ENCODE measurements at places on chromosomes 3 and 15.
A peak's percentile ranks its signal among the peaks of the same experiment; 100 is the strongest.

DNA sequence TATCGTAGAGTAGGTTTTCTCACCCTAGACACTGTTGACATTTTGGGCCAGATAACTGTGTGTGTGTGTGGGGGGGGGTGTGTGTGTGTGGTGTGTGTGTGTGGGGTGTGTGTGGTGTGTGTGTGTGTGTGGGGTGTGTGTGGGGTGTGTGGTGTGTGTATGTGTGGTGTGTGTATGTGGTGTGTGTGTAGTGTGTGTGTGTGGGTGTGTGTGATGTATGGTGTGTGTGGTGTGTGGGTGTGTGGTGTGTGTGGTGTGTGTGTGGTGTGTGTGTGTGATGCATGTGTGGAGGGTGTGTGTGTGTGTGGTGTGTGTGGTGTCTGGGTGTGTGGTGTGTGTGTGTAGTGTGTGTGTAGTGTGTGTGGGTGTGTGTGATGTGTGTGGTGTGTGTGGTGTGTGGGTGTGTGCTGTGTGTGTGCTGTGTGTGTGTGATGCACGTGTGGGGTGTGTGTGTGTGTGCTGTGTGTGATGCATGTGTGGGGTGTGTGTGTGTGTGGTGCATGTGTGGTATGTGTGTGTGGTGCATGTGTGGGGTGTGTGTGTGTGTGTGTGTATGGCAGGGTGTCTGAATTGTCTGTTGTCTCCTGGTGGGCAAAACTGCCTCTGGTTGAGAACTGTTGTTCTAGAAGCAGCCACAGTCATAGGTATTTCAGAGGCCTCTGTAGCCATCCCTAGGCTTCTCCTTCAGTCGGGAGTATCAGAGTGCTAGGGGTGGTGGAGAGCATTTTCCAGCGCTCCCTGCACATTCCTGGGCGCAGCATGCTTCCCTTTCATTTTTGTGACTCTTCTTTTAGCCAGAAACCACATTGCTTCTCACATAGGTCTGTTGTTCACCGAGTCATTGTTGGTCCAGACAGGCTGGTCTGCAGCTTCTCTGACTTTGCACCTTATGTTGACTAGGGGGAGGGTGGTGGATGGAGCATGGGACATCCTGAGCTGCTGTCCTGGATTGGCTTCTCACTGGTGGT, 84.4 kb downstream of the THSD4 start:
- DNase-seq, result no peak

DNA sequence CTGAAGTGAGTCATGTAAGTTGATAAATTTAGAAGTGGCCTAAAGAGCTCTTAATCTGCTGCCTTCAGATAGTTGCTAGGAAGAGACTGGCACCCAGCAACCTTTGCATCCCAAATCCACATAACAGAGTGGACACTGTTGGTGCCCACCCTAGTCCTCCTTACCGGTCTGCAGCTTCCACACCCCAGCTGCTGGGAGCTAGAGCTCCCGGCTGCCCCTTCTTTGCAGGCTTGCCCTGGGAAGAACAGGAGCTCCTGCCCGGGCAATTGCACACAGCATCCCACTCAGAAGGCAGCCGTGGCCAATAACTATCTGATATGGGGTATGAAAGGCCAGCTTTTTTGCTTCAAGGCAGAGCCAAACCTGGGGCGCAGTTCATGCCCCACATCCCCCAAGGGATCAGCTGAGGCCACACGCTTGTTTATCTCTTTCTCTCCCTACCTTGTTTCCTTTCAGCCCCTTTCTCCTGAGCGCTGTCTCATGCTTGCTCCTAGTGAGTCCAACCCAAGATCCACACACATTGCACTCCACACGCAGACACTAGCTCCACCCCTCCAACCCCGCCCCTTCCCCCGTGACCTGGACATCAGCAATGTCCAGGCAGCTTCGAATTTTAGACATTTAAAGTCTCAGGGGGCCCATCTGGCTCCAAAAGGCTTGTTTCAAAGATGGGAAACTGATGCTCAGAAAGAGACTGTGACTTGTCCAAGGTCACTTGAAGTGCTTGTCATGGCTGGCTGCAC, 9.1 kb downstream of the ATP2B2 start:
- no peak for DNase-seq

DNA sequence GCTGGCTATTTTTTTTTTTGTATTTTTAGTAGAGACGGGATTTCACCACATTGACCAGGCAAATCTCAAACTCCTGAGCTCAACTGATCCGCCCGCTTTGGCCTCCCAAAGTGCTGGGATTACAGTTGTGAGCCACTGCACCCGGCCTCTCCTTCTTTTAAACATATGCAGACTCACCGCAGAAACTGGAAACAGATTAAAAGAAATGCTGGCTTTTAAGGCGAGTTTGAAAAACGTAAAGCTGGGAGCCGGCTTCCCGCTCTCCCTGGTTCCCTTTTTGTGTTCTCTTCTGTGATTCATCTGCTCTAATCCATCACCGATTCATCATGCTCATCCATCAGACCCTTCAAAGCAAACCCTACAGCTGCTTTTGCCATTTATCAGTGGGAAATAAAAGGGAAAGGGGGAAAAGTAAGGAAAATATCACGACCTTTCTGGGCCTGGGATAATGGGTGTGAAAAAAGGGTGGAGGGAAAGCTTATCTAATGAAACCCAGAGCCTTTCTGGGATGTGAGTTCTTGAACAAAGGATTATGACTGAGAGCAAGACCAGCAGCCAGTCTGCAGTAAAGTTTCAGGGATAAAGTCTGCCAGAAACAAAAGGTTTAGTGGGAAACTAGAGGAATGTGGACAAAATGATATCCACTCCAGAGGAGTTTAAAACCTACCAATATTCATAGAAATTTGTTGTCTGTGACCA, 92.3 kb upstream of the LRIG1 start:
- no peak for DNase-seq

DNA sequence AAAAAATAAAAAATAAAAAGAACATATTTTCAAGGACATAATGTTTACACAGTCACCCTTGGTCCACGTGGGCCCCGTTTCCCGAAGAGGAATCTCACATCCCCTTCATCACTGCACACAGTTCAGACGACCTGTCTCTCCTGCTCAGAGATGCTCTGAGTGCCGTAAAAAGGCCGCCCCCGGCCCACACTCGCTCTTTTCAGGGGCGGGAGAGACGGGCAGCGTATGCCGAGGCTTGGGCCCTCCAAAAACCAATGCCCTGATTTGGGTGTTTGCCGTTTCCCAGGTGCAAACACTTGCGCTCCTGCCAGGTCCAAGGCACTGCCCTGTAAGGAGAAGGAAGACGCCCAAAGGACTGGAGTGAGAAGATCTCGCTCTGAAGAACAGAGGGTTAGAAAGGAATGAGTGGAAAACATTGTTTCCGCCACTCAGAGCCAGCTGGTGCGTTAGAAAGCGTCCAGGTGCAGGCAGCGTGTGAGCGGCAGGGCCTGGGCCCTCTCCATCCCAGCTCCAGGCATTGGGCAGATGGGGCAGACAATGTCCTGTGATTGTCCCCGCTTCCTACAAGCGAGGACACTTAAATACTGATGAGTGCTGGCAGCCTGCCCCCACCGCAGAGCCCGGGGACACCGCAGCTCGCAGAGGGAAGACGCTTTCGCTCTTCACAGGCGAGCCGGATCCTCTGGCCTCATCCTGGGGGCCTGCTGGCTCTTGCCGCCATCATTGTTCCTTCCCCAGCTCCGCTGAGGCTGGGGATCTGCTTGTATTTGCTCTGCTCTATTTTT, 53.2 kb downstream of the NIPA2 start:
- DNase-seq, result no peak

DNA sequence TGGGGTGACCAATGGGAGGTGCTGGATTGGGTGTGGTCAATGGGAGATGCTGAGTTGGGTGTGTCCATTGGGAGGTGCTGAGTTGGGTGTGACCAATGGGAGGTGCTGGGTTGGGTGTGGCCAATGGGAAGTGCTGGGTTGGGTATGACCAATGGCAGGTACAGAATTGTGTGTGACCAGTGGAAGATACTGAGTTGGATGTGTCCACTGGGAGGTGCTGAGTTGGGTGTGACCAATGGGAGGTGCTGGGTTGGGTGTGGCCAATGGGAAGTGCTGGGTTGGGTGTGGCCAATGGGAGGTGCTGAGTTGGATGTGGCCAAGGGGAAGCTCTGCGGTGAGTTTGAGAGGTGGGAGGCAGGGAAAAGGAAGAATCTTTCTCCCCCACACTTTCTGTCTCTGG, 250.0 kb upstream of the PROK2 start:
- DNase-seq, result no peak

DNA sequence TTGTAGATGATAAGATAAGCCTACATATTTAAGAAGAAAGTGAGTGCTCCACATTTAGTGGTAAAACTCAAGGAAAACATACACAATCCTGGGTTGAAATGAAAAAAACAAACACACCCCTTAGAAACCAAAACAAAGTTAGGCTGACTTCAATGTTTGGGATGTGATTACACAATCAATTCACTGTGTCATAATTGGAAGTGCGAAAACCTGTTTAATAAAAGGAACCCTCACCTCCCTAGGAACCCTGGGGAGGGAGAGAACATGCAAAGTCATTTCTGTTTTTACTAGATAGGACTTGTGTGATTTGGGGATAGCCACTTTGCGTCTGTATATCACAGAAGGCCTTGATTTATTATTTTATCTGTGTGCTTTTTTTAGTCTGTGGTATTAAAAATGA, 275.0 kb downstream of the NFKBIZ start:
- DNase-seq, result no peak

DNA sequence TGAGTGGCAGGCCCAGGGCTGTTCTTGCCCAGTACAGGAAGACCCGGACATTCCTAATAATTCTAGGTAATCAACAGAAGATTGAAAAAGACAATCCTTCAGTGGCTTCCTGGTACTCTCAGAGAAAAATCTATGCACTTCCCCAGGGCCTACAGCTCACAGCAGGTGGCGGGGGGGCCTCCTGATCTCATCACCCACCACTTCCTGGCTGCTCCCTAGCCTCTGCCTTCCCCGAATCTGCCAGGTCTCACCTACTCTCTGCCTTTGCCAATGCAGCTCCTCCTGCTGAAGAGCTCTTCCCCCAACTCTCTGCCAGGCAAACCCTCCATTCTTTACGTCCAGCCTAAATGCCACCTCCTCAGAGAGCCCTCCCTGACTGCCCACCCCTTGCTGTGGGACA, 37.5 kb downstream of the EHD4 start:
- peak; percentile 86 for DNase-seq

DNA sequence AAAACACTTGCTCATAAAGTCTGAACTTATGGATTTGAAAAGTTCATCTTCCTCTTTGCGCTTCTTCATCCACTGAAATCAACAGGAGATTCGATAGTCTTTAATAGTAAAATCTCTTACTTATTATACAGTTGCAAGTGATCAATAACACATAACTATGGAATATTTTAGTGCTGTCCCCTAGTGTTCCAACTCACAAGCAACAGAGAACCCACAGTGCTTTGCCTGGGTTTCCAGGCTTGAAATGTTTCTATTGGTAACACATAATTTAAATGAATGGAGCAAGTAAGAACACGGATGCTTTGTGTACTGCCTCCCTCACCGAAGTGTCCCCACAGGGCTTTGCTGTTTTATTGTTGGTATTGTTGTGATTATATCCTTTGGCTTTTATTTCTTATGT, 93.5 kb downstream of the WDR72 start:
- DNase-seq, result no peak

- no peak for DNase-seq
Measured at GRCh38 chr3:27708250-27708649, 13.9 kb downstream of the EOMES start.

GRCh38 chr3:11331101-11331500, 58.9 kb downstream of the ATG7 start:
- DNase-seq, result no peak

- DNase-seq, result no peak
Measured at GRCh38 chr3:155407971-155408370, 114.5 kb upstream of the STRIT1 start.

DNA sequence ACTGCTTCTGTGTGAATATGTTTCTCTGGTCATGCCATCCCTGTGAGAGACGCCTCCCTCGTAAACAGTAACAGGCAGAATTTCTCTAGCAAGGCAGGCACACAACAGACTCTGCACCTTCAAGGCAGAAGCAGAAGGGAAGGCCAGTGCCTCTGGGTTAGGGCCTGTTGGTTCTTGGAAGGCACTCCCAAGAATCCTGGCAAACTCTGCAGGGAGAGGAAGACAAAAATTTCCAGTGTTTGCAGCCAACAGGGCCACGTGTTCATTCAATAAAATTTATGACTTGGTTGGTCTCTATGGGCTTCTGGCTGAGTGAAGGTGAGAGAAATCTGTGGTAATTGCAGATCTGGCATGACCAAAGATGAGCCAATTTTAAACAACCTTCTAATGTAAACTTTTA, 39.3 kb downstream of the NFKBIZ start:
- DNase-seq, result no peak

GRCh38 chr15:47037003-47037402, 680.3 kb upstream of the SEMA6D start:
- no peak for DNase-seq

DNA sequence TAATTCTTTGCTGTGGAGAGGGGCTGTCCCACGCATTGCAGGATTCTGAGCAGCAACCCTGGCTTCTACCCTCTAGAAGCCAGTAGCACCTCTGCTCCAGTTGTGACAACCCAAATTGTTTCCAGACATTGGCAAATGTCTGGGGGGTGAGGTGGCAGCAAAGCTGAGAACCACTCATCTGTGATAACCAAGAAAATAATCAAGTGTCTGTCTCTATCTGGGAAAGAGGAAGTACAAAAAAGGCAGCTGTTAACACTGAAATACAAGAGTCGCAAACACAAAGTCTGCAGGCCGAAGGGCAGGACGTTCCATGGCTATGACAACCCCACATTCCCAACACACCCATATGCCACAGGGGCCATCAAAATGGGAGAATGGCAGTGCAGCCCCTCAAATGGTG, 42.2 kb upstream of the GNB5 start:
- no peak for DNase-seq

DNA sequence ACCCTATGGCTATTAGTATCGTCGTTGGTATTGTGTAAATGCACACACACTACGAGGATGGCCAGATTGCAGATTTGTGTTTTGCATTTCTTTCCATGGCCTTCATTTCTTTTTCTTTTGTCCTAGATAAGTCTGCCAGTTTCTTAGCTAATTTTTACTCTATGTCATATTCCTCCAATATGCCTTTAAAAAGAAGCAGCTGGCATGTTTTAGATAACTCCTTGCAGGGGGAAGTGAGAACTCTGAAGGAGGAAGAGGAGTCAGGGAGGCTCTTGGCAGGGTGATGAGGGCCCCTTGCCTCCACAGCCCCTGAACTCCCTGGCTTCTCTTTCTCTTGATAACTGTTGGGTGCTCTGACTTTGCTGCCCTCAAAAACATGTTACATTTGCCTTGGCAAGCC, 244.0 kb downstream of the GABRG3 start:
- no peak for DNase-seq

- no peak for DNase-seq
Measured at GRCh38 chr3:14879211-14879874, 60.6 kb downstream of the FGD5 start.

DNA sequence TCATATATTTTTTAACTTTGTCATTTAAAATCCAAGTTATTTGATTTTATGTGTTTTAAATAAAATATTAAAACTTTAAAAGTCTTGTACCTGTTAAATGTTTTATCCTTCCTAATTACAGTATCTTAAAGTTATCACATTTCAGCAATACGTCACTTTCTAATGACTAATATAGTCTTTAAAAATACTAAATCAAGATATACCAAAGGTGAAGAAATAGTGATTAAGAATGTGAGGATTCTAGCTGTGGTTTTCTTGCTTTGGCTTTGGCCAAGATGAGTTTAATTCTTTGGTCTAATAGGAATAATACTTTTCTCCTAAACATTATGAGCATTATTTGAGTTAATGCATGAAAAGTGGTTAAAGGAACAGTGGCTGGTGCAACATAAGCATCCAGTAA, 13.9 kb downstream of the SETD5 start:
- no peak for DNase-seq

- DNase-seq, result no peak
Measured at GRCh38 chr3:137789236-137789635, 25.1 kb downstream of the SOX14 start.

- DNase-seq, result no peak
Measured at GRCh38 chr3:7630351-7630911, 769.5 kb downstream of the GRM7 start.
